ENCODE measurements at places on chromosomes 7 and 10.

DNA sequence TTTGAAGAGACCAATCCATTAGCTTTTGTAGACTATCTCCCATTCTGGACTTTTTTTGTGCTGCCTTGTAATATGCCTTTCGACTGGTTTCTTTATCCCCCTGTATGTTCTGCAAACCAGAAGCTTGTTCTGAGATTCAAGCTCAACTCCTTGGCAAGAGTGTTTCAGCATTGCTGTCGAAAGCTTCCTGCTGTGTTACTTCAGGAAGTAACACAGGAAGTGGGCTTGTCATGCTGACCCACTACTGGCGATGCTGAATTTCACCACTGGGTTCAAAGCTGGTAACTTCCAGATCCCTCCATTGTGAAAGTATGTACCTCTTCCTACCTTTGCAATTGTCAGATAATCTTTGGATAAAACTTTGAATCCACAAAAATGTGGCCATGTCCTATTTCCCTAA, 57.9 kb upstream of the INSYN2A start:
- DNase-seq: no peak

GRCh38 chr10:70930263-70931000, 42.1 kb upstream of the PCBD1 start:
- no peak for DNase-seq

GRCh38 chr10:22319980-22320558, 830 bp upstream of the BMI1 start:
- no peak for DNase-seq

GRCh38 chr7:13846386-13846785, 143.1 kb downstream of the ETV1 start:
- no peak for DNase-seq

- no peak for DNase-seq
Observed at GRCh38 chr7:42639930-42640329, 271.9 kb downstream of the C7orf25 start.

DNA sequence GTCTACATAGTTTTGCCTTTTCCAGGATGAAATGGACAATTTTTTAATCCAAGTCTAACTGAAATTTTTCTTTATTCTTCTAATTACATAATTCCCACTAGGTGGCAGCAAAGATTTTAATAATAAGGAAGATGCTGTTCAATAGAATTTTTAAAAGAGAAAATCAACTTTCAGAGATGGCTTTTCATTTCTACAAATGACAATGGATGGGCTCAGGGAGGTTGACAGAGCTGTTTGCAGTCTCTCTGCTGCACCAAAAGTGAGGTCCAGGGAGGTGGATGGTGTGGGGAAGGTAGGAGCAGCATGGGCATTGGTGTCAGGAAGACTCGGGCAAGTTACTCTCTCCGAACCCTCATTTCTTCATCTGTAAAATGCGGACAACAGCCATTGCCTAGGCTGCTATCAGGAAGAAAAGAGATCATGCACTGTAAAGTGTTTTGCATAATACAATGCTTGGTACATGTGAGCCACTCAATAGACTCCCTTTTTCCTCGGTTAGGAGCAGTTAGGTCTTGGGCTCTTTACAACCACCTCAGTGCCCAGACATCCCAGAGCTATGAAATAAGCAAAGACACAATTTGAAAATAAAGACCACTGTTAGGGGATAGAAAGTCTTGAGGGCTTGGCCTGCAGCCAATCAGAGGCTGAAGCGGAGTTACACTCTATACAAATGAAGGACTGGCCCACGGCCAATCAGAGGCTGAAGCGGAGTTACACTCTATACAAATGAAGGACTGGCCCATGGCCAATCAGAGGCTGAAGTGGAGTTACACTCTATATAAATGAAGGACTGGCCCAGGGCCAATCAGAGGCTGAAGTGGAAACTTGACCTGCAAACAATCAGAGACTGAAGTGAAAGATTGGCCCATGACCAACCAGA, 107.1 kb downstream of the ABLIM1 start:
- no peak for DNase-seq

DNA sequence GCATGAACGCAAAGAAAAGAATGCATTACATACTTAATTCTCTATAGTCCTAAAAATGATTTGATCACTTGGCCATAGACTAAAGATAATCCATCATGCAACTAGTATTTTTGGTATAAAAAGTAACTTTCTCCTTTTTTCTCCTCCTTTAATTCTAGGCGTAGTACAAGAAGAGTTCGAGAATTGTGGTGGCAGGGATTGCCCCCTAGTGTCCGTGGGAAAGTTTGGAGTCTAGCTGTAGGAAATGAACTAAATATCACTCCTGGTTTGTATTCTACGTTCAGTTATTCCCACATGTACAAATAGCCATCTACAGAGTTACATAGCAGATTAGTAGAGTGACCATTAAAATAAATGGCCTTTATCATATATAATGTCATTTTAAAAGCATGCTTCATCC, 45.5 kb upstream of the HELLS start:
- DNase-seq: no peak

GRCh38 chr10:104556831-104557230, 84.3 kb upstream of the SORCS3 start:
- DNase-seq: no peak

DNA sequence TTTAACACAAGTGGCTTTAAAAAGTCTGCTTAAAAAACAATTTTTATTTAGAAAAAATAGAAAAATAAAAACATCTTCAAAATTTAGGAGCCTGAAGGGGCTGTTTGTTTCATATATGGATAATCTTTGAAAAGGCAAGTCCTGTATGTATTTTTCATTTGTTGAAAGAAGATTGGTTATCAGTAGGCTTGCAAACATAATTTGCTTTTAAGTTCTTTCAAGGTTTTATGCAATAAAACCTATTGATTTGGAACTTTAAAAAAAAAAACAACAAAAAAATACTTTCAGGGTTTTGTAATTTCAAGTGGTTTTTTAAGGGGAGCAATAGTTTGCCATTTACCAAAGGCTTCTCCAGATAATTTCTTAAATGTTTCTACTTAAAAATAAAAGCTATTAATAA, 35.6 kb downstream of the MPLKIP start:
- no peak for DNase-seq
